Stimulated activated naive CD8-positive, alpha-beta T cell treated with anti-CD3 and anti-CD28 coated beads, Interleukin-15, Interleukin-2, amounts not matched to agents 100 U/mL and 50 U/mL, for 24 hours (primary cell): ENCODE measurements at places on chromosomes 7 and 10.

- peak; percentile 33 for DNase-seq
Observed at GRCh38 chr10:60236869-60237524, 152.7 kb downstream of the ANK3 start.

DNA sequence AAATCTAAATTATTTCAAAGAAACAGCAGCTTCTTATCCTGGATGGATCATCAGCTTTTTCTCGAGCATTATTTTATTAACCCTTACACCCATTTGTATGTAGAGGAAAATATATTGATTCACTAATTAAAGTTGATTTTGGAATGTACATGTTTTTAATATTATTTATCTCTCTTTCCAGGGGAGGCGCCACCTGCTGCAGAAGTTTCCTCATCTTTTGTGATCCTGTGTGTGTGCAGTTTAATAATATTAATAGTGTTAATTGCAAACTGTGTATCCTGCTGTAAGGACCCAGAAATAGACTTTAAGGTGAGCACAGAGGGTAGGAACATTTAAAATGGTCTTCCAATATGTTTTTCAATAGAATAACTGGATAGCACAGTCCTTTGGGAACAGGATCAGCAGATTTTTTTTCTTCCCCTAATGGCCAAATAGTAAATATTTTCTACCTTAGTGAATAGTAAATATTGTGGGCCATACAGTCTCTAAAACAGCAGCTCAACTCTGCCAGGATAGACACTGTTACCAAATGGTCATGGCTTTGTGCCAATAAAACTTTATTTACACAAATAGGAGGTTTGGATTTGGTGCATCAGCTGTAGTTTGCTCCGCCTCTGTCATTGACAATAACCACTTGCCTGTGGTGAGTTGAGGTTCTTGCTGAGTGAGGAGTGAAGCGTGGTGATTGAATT lies 30.6 kb downstream of the LMTK2 start:
- DNase-seq, result no peak

GRCh38 chr7:22601003-22601402 lies 101.0 kb upstream of the STEAP1B start:
- no peak for DNase-seq

GRCh38 chr10:88216976-88217375 lies 353.6 kb downstream of the PTEN start:
- DNase-seq, result no peak

- no peak for DNase-seq
Observed at GRCh38 chr7:78074713-78075112, 276.1 kb downstream of the PHTF2 start.

GRCh38 chr7:111168182-111168581 lies 77.3 kb downstream of the LRRN3 start:
- no peak for DNase-seq
